T-cell (primary cell): ENCODE measurements at places on chromosomes 3 and 15. TPM values are rescaled to one million over a fixed set of nuclear protein-coding genes. Genes with fewer than 3 reads are reported as not detected.

The SIDT1 gene
- 45.2 TPM for total RNA-seq

DNA sequence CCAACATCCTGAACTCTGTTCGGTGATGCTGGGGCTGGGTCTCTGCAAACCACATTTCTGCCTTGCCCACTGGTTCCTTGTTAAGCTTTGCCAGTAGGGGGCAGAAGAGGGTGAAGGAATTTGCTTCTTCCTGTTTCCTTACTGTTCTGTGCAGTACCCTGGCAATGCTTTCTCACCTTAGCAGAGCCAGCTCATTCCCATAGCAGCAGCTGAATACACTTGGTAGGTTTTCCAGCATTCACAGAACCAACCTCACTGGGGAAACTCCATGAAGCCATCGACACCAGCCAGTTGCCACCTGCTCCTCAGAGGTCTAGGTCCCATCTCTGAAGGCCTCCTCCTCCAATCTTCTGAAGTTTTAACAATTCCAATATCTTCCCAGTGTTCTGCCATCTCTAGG is 308.4 kb downstream of the PDCD6IP start:
- no peaks in the 10 kb centered on the region for H3K4me1 ChIP-seq
- H3K36me3 ChIP-seq = no peaks in the 10 kb centered on the region
- DNase-seq = no peak
- no peak overlapping the region for H3K27ac ChIP-seq
- H3K27me3 ChIP-seq = peaks cover 5% of the 10 kb centered on the region

The MCTP2 gene
- total RNA-seq = 22.4 TPM

The CCR9 gene
- total RNA-seq = 2.9 TPM

The SCN11A gene
- 0.08 TPM for total RNA-seq

- H3K27me3 ChIP-seq = peaks cover 15% of the 10 kb centered on the region
- H3K4me1 ChIP-seq = no peaks in the 10 kb centered on the region
- H3K36me3 ChIP-seq = no peaks in the 10 kb centered on the region
- no peak for DNase-seq
Measured at GRCh38 chr15:77564938-77565337, 67.8 kb downstream of the LINGO1 start.
